Activated CD4-positive, alpha-beta T cell treated with anti-CD3 and anti-CD28 coated beads, Interleukin-2, amount 10 ng/mL, durations not matched to agents 7 days and 5 days (primary cell): ENCODE measurements at places on chromosomes 11 and 22. TPM values are rescaled to one million over a fixed set of nuclear protein-coding genes. Genes with fewer than 3 reads are reported as not detected.

Gene ART1
- total RNA-seq, result not detected

Gene CHST1
- not detected for total RNA-seq

Gene TSSK2
- total RNA-seq, result not detected

Gene ST14
- total RNA-seq, result not detected

Gene FAM111B
- total RNA-seq, result 106 TPM

Gene DGCR6L
- 60.4 TPM for total RNA-seq

Gene GLB1L2
- 2.4 TPM for total RNA-seq

Gene CWC15
- total RNA-seq, result 73.1 TPM

Gene GAB4
- not detected for total RNA-seq

Gene MS4A12
- not detected for total RNA-seq

Gene INS
- not detected for total RNA-seq

Gene RCN1
- 16.8 TPM for total RNA-seq

Gene RIC3
- 20.1 TPM for total RNA-seq

Gene MS4A6E
- not detected for total RNA-seq

Gene MMP1
- total RNA-seq, result not detected

Gene GGT5
- total RNA-seq, result 0.35 TPM
